ENCODE measurements at places on chromosomes 7 and 10. TPM values are rescaled to one million over a fixed set of nuclear protein-coding genes. Genes with fewer than 3 reads are reported as not detected.

- no peak for DNase-seq
Observed at GRCh38 chr10:117492504-117492903, 50.0 kb upstream of the EMX2 start.

DNA sequence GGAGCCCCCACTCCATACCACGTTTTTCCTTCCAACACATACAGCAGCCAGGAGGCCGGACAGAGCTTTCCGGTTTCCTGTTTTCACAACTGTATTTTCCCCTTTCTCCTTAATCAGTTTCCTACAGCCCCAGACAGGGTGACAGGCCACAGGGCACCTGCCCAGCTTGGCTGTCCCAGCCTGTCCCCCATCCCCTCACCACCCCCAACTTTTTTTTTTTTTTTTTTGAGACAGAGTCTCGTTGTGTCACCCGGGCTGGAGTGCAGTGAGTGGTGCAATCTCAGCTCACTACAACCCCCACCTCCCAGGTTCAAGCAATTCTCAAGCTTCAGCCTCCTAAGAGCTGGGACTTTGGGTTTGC, 10.3 kb upstream of the HSPB1 start:
- no peak for DNase-seq

- no peak for DNase-seq
Observed at GRCh38 chr7:81114633-81115032, 195.8 kb upstream of the SEMA3C start.

GRCh38 chr7:100435401-100436304, 644 bp downstream of the PPP1R35 start:
- DNase-seq, result no peak

Gene LEP
- polyA plus RNA-seq, result 0.53 TPM

Gene CUBN
- polyA plus RNA-seq, result 276 TPM

Gene GPR15LG
- 0.52 TPM for polyA plus RNA-seq

DNA sequence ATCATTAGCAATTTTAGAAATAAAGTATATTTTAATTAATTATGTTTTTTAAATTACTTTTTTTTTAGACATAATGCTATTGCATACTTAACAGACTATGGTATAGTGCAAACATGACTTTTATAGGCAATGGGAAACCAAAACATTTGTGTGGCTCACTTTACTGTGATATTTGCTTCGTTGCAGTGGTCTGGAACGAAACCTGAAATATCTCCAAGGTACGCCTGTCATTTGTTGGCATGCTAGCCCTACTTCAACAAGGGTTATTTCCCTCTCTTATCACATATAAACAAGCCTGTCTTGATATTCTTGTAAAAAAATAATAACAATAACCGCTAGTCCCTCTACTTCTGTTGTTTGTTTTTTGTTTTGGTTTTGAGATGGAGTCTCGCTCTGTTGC, 74.2 kb downstream of the TYW1B start:
- no peak for DNase-seq

Measured in left kidney (tissue), 8 donors.